ENCODE measurements at places on chromosomes 4 and X. TPM values are rescaled to one million over a fixed set of nuclear protein-coding genes. Genes with fewer than 3 reads are reported as not detected.
A peak's percentile ranks its signal among the peaks of the same experiment; 100 is the strongest.

FRG2 gene
- not detected for total RNA-seq

GRCh38 chr4:2624782-2625530 is 88.5 kb downstream of the FAM193A start:
- DNase-seq, result peak; percentile 18

DNA sequence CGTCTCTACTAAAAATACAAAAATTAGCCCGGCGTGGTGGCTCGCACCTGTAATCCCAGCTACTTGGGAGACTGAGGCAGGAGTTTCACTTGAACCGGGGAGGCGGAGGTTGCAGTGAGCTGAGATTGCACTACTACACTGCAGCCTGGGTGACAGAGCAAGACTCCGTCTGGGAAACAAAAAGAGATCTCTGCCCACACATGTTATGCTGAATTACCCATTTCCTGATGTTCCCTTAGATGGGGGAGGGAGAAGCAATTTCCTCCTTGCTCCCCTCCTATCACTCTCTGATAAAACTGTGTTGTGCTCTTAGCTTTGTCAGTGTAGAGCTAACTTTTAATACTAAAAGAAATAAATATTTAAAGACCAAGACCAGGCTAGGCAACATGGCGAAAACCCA is 102.5 kb downstream of the LARP7 start:
- no peak for DNase-seq

PALLD gene
- 194 TPM for total RNA-seq

AR gene
- 4.3 TPM for total RNA-seq

DNA sequence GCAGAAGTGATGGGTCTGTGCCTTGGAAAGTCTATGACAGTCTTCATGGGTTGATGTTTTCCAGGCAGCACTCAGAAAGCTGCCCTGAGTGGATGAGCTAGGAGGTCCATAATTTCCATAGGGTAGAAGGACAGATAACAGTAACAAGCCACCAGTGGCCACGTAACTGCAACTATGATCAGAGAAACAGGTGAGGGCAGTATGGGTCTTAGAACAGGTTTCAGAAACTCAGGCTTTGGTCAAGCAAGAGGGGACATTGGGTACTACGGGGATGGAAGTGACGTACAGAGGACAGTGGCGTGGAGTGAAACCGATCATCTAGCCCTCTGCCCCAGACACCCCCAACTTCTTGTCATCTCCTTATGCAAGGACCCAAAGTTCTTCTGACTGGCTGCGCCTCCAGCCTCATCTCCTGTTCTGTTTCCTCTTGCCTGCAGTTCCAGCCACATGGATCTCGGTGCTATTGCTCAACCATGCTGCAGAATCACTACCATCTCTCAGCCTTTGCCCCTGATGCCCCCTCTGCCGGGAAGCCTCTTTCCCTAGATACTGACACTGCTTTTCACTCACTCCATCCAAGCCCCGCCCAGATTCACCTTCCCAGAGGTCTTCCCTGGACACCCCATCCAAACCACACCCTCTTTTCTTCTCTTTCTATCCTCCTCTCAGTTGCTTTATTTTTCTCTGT is 123.4 kb downstream of the MFAP3L start:
- DNase-seq, result no peak

ARMCX4 gene
- total RNA-seq, result 11.6 TPM

GRCh38 chr4:184320631-184321030 is 103.0 kb upstream of the ENPP6 start:
- DNase-seq, result no peak

DNA sequence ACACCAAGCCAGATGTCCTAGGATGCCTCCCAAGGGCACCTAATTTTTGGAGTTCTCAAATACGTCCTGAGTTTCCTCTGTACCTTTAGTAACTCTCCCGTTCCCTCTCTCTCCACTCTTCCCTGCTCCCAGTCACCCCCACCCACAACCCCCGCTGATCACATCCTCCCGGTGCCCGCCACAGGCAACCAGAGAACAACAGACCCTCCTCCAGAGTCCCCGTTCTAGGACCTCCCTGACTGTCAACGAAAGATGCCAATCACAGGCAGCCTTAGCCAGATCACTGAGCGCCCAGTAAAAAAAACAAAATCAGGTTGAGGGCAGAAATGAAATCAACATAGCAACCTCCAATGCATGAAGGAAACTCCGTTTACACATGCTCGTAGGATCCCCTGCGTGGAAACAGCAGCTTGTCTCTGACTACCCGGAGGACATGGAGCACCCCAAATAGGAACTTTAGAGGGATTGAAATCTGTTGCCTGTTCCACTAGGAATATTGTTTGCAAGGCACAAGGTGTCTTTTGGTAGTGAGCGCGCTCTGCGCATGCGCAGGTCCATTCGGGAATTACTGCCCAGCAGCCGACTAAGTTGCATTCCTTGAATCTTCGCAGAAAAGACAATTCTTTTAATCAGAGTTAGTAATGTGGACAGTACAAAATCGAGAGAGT is at the start of gene GABRB1:
Gene GABRB1, plus strand, starts transcription at position 557 of the 668 bp plus-strand sequence.
- DNase-seq, result peak; percentile 71

NUDT10 gene
- total RNA-seq, result 0.34 TPM

DNA sequence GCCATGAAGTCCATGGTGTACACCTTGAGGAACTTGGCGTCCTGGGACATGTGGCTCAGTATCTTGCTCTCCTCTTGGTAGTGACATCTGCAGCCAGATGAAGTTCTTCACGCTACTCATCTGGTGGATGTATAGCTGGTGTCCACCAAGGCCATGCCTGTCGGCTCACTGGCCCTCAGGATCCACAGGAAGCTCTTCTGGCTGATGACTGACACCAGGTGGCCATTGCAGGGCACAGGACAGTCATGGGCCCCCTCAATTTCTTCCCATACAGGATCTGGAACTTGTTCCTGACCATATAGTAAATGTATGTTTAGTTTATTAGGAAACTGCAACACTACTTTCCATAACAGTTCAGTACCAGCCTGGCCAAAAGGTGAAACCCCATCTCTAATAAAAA is 10.3 kb upstream of the CLCN5 start:
- no peak for DNase-seq

FAM3A gene
- 35.3 TPM for total RNA-seq

CT45A3 gene
- not detected for total RNA-seq

Data from left lung (tissue), 14 donors.